T-cell (primary cell): ENCODE measurements at places on chromosomes 1 and 21. TPM values are rescaled to one million over a fixed set of nuclear protein-coding genes. Genes with fewer than 3 reads are reported as not detected.

- DNase-seq, result no peak
These were observed 43.1 kb downstream of the CD55 start for GRCh38 chr1:207364614-207365013.

GRCh38 chr1:247332623-247333361, 1.1 kb upstream of the ZNF496 start:
- DNase-seq, result no peak

GRCh38 chr1:225343618-225344017, 84.2 kb downstream of the LBR start:
- no peak for DNase-seq

GRCh38 chr1:3545363-3546047, 65.8 kb downstream of the MEGF6 start:
- no peak for DNase-seq

GRCh38 chr1:151809290-151809984, 4.2 kb upstream of the LINGO4 start:
- no peak for DNase-seq

DNA sequence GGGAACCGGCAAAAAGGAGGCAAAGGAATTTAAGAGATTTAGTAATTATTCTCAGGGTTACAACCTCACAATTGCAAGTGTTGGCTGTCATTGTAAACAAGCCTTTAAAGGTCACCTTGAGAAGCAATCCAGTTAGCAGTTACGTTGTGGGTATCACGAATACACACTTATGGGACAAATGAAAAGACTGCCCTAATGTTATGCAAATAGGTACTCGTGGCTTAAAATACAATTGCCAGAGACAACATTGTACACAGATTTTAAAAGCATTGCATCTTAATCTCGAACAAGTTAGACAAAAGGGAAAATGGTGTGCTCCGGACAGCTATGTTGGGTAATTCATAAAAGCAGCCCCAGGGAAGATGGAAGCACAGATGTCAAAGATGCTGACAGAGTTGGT, 120.5 kb upstream of the ZC3H12A start:
- no peak for DNase-seq

- DNase-seq, result no peak
These were observed 145.0 kb upstream of the SGIP1 start for GRCh38 chr1:66388913-66389312.

GRCh38 chr21:46268371-46268770, 17.0 kb downstream of the MCM3AP start:
- no peak for DNase-seq

DNA sequence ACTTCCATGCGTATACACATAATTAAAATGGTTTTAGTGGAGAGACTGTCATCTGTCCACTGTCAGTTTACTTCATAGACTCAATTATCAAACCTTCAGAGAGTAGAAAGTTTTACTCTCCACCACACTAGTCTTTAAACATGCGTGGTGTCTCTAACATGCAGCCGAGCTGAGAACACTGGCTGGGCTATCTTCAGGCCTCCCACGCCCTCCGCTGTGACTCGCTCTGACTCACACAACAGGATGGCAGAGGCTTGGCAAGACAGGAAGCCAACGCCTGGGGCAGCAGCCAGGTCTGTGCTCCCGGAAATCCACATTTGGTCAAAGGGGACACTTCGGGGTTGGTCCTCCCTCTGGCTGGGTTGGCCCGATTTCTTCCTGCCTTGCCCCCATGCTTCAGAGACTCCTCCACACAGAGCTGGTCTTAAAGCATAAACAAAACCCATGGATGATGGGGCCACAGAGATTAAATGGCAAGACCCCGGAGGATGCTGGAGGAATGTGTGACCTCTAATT, 22.7 kb upstream of the IFNGR2 start:
- DNase-seq, result peak; percentile 72

GRCh38 chr21:44076316-44076715, 30.9 kb upstream of the PWP2 start:
- DNase-seq, result no peak

GRCh38 chr1:178341261-178341956, 155.4 kb downstream of the CLEC20A start:
- DNase-seq, result no peak

- DNase-seq, result no peak
These were observed 18.4 kb downstream of the ZBTB17 start for GRCh38 chr1:15957221-15958095.

GRCh38 chr1:181485287-181486097, 2.2 kb downstream of the CACNA1E start:
- DNase-seq, result no peak

GRCh38 chr1:212173567-212173966, 111.6 kb upstream of the PPP2R5A start:
- no peak for DNase-seq

GRCh38 chr1:97739596-97740103, 181.2 kb downstream of the DPYD start:
- no peak for DNase-seq

DNA sequence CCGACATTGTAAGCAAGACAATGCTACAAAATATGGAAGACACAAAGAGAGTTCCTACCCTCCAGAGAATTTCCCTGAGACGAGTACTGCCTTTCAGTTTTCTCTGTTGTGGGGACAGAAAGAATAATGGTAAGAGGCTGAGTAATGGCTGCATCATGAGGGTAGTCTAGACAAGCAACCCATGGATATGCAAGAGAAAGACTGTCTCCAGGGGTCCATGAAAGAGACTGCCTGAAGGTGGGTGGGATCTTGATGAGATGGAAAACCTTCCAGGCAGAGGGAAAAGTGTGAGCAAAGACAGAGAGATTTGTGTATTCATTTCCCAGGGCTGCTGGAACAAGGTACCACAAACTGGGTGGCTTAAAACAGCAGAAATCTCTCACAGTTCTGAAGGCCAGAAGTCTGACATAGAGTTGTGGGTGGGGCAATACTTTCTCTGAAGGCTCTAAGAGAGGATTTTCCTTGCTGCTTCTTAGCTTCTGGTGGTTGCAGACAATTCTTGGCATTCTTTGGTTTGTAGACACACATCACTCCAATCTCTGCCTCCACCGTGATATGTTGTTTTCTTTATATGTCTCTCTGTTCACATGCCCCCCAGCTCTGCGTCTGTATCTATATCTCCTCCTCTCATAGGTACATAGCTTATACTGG, 41.4 kb downstream of the ANP32E start:
- DNase-seq, result no peak

DNA sequence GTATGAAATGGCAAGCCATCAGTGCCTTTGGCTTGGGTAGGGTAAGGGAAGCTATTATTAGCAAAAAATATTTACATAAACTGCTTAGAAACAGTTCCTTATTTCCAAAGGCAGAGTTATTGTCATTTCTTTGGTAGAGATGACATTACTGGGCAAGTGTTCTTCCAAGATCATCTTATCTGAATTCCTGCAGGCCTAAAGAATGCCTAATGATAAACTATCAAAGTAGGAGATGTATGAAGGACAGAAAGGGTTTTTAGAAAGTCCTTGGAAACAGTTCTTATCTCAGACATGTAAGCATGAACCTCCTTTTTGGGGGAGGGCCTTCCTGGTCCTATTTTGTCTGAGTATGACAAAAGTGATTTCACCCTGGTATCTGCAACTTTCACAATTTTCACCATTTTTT, 5.1 kb upstream of the FRRS1 start:
- DNase-seq, result no peak

DNA sequence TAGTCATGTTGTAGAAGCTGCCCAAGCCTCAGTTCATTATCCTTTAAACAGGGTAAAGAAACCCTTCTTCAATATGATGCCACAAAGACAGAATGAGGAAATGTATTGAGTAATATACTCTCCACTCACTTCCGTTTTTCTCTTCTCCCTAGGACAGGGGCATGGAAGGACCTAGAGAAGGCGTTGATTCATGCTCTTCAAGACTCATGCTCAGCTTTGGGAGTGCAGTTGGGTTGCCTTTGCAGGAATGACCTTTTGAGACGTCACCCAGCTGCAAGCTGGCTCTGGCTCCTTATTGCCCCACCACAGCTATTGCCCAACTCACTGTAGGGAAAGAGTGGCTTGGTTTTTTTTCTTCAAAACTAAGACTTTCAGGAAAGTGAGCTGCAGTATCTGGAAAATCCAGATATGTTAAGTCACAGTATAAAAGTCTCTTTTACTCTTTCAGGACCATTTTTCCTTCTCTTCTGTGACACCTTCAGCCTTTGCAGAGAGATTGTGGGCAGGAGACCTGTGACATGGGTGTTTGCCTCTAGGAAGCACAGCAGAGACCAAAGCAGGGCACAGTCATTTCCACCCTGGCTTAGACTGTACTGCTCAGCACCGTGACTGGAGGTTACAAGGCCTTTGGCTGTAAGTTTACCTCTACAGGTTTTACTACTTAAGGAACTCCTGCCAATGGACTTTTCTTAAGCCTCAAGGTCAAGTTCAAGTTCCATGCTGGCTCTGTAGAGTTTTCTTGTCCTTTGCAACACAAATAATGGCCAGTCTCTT, 39.5 kb downstream of the XCL2 start:
- DNase-seq, result no peak

GRCh38 chr21:37737996-37738395, 178.3 kb downstream of the KCNJ6 start:
- DNase-seq, result no peak

DNA sequence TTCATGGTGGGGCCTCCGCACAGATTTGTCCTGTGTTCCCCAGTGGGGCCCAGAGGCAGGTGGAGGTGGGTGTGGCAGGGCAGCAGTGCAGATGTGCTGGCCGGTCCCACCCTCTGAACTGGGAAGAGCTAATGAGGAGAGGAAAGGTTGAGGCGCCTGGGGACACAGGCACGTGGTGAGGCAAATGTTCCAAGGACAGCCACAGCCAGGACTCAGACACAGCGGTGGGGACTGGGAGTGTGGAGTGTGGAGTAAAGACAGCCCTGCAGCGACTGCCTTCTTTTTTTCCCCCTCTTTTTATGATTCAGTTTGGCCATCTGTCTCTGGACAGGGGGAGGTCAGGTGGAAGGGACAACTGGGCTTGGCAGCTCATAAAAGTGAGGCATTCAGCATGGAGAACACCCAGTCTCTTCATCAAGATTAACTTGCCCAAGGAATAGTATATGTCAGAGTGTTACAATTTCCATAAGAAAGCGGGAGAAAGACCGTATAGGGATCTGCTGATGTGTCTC, 104.2 kb upstream of the GCLM start:
- DNase-seq, result no peak

GRCh38 chr1:69737527-69738185, 169.9 kb downstream of the LRRC7 start:
- DNase-seq, result no peak

- DNase-seq, result no peak
These were observed 175.4 kb downstream of the NTMT2 start for GRCh38 chr1:170321113-170321512.

- no peak for DNase-seq
These were observed 7.3 kb downstream of the SCYL3 start for GRCh38 chr1:169886422-169886821.

- no peak for DNase-seq
These were observed 6.2 kb upstream of the NRIP1 start for GRCh38 chr21:15071009-15071408.

DNA sequence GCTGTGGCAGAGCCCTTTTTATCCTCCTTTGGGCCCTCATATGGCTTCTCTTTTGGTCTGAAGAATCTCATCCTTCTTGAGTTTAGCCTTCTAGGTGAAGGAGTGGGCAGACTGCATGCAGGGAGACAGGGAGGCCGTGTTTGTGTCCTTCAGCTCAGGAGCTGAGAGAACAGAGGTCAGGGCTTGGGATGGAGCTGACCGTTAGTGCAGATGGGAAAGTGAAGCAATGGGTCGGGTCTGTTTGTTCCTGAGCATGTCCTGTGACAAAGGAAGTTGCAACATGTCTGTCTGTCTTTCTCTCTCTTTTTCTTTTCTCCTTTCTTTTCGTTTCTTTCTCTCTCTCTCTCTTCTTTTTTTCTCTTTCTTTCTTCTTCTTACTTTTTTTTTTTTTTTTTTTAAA, 14.9 kb downstream of the MAPKAPK2 start:
- DNase-seq, result no peak

- no peak for DNase-seq
These were observed 72.1 kb upstream of the CASZ1 start for GRCh38 chr1:10868599-10868965.

GRCh38 chr1:65256860-65257708, 52.3 kb upstream of the DNAJC6 start:
- no peak for DNase-seq

DNA sequence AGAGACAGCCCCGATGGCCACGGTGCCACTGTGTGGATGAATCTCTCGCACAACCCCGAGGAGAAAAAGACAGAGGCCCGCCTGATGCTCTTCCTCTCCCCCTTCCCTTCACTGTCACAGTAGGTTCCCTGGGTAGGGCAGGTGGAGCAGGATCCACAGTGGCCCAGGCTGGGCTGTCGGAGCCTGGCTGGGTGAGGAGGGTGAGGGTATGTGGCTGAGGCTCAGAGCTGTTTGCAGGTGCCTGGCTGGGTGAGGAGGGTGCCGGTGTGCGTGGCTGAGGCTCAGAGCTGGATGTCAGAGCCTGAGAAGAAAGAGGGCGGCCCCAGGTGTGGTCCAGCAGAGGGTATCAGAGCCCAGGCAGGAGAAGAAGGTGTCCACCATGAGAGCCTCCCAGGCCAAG, 2.7 kb downstream of the CFAP74 start:
- no peak for DNase-seq

DNA sequence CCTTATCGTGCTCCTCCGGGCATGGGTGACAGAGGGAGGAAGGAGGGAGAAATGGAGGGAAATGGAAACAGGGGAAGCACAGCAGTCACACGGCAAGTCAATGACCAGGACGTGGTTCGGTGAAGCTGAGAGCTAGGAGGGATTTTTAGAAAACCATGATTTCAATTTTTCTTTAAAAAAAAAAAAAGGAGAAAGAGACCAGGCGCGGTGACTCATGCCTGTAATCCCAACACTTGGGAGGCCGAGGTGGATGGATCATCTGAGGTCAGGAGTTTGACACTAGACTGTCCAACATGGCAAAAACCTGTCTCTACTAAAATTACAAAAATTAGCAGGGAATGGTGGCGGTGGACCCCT, 776 bp upstream of the TNFRSF9 start:
- DNase-seq, result no peak

- no peak for DNase-seq
These were observed 25.2 kb upstream of the SPAG17 start for GRCh38 chr1:118210051-118210722.

GRCh38 chr1:231125972-231126580, 35.8 kb upstream of the TRIM67 start:
- DNase-seq, result no peak

GRCh38 chr1:162177126-162177525, 107.6 kb downstream of the NOS1AP start:
- no peak for DNase-seq

GRCh38 chr21:42467140-42467983, 28.7 kb downstream of the RSPH1 start:
- DNase-seq, result no peak

THEM5 gene
- total RNA-seq, result not detected

OR2G6 gene
- not detected for total RNA-seq

BARHL2 gene
- not detected for total RNA-seq

HCRTR1 gene
- total RNA-seq, result not detected

PDE9A gene
- total RNA-seq, result 11.5 TPM

GBP4 gene
- 24.7 TPM for total RNA-seq

TBX19 gene
- 3.9 TPM for total RNA-seq

PPIH gene
- total RNA-seq, result 37.4 TPM

HAPLN2 gene
- total RNA-seq, result not detected

RGSL1 gene
- total RNA-seq, result not detected

MRAP gene
- not detected for total RNA-seq

REN gene
- total RNA-seq, result not detected
